ENCODE measurements at places on chromosomes 4 and X.

DNA sequence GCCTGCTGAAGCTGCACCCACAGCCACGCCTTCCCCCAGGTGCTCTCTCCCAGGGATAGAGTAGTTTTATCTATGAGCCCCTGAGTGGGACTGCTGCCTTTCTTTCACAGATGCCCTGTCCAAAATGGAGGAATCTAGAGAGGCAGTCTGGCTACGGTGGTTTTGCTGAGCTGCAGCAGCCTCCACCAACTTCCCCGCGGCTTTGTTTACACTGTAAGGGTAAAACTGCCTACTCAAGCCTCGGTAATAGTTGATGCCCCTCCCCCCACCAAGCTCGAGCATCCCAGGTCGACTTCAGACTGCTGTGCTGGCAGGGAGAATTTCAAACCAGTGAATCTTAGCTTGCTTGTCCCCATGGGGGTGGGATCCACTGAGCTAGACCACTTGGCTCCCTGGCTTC lies 84.5 kb downstream of the PRKG2 start:
- DNase-seq, result no peak

DNA sequence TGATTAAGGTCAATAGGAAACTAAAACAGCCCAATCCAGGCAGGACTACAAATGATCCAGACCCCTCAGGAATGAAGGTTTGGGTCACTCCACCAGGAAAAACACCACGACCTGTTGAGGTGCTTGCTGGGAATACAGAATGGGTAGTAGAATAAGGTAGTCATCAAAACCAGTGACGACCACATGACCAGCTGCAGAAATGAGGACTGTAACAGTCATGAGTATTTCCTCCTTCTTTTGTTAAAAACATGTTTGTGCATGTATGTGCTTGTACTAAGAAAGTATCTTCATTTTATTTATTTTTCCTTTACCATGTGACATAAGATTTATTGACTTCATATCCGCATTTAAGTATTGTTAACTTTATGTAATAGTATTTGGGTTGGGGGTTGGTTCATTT lies 603.5 kb upstream of the NR3C2 start:
- DNase-seq, result no peak

DNA sequence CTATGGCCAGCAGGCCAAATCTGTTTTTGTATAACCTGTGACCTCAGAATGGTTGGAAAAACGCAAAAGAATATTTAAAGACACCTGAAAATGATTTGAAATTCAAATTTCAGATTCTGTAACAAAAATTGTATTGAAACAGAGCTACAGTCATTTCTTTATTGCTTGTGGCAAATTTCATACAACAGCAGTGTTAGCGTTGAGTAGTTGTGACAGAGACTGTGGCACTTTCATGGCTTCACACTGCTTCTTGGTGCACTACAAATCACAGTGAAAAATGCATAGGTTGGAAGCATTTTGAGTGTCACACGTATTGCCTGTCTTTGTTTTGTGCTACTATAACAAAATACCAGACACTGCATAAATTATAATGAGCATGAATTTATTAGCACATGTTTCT lies 12.2 kb upstream of the PARM1 start:
- no peak for DNase-seq

- no peak for DNase-seq
Measured at GRCh38 chr4:123446865-123447474, 50.4 kb downstream of the SPRY1 start.

GRCh38 chr4:123941306-123941705 lies 544.7 kb downstream of the SPRY1 start:
- no peak for DNase-seq
